SK-N-MC (cell line): ENCODE measurements at places on chromosomes 3 and 15.

GRCh38 chr3:36796881-36797280, 32.5 kb upstream of the DCLK3 start:
- no peak for DNase-seq

GRCh38 chr3:44557074-44557473, 2.1 kb downstream of the ZKSCAN7 start:
- no peak for DNase-seq

DNA sequence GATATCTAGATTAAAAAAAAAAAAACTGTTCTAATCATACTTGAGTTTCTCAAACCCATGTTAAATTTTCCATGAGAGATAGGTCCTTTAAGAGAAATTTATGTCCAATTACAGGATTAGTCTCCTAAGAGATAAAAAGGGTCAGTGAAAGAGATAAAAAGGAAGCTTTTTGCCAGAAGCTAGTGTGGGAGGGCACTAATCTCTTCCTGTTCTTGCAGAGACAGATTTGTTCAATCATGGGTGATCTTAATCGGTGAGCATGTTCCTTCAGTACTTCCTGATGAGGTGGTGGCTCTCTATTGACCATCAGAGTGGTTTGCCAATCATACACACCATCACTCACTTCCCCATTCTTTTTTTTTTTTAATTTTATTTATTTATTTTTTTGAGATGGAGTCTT, 16.9 kb upstream of the LPP start:
- no peak for DNase-seq

GRCh38 chr3:188231456-188231855, 77.5 kb downstream of the LPP start:
- no peak for DNase-seq

- DNase-seq = no peak
Observed at GRCh38 chr3:171133337-171133736, 106.8 kb upstream of the SLC2A2 start.

GRCh38 chr3:85259748-85260147, 301.0 kb downstream of the CADM2 start:
- DNase-seq = no peak

- no peak for DNase-seq
Observed at GRCh38 chr15:51367322-51367976, 26.0 kb downstream of the GLDN start.

GRCh38 chr3:14126887-14127505, 2.1 kb downstream of the TMEM43 start:
- no peak for DNase-seq

DNA sequence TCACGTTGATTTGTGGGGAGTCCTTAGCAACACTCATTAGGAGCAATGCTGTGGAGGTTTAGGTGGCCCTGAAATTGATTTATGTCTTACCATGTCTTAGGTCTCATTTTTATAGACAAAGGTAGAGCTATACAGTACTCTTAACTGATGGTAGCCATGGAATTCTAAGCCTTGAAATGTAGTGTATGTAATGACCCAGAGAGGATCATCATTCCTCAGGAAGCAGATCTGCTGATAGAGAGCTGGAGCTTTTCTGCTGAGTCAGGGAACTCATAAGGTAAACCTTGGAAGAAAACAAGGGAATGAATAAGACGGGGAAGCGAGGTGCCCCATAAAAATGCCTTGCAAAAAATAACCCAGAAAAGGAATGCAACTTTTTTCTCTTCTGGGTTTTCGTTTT, 34.0 kb upstream of the ZNF639 start:
- no peak for DNase-seq

GRCh38 chr15:51971032-51971374, 575 bp downstream of the LEO1 start:
- no peak for DNase-seq

GRCh38 chr15:59247364-59247763, 40.7 kb downstream of the LDHAL6B start:
- DNase-seq = peak; percentile 5

GRCh38 chr3:103105206-103105605, 670.4 kb downstream of the ZPLD1 start:
- DNase-seq = no peak

DNA sequence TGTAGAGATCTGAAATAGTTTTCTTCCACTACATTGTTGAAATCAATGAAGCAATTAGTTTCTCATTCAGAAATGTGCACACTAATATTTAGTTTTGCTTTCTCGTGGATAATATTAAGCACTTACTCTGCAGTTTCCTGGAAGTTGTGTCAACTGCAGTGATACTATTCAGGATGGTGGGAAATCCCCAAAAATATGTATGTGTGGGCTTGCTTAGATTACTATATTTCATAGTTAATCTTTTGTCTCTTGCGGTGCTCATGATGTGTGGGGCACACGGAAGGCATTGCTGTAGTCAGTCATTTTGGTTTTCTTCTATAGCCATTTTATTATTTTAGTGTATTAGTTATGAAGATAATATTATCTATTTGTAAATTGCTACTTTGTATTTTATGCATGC, 19.7 kb downstream of the RAB11A start:
- DNase-seq = no peak

DNA sequence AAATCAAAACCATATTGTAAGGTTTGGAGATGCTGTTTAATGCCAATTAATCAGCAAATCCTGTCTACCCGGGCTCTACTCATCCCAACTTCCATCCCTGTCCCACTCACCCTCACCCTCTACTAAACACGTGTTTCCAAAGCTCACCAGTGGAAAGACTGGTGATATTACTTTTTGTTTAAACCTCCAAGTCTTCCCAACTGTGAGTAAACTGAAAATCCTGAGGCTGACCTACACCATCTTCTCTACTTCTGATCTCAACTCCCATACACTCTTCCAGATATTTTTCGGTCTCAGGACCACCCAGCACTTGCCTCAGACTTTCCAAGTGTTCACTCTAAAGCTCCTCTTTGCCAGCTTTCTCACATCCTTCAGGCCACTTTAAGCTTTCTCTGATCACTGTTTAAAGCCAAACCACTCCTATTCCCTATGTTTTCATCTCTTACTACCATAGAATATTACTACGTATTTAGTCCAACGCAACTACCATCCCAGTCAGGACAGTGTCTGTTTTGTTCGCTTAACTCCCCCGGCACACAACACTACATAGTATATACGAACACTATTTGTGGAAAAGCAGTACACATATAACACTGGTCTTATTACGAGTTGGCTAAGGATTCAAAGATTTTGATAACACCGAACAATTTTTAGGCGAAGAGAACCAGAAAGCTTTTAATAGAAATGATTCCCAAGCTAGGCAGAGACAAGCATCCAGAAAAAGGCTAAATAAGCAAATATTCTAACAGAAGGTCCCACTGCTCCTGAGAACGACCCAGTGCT, 684 bp downstream of the RPL4 start:
- no peak for DNase-seq

DNA sequence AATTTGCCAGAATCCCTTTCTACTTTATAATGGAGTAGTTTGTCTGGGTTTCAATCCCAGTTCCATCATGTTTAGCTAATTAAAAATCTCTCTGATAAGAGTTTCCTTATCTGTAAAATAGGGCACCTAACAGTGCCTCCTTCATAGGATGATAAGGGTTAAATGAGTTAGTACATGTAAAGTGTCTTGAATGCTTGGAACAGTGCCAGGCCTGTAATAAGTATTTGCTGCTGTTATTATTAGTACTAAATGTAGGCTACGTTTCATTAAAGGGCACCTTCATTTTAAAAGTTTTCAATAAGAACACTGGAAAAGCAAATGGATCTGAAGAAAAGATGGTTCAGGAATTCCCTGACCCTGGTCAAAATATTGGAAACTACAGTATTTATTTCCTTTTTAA, 11.8 kb upstream of the SLC2A2 start:
- DNase-seq = no peak
